ENCODE measurements at places on chromosomes 5 and 9.

DNA sequence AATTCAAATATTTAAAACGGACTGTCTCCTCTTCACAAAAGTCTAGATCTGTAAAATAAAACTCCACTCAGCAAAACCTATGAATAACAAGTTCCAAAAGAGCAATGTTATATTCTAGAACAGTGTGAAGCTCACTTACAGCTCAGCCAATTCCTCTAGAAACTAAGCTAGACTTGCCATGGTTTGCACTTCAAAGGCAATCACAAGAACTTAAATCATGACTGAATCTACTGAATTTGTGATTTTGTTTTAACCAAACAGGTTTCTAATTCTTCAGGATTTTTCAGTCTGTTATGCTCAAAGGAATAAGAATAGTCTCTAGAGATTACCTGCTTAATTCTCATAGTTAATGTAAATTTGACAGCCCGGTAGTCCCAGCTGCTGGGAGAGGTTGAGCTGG lies 1.4 kb upstream of the PKD2L2 start:
- no peak for DNase-seq

- peak; percentile 14 for DNase-seq
These were observed 55.1 kb upstream of the TEX48 start for GRCh38 chr9:114737118-114737517.

DNA sequence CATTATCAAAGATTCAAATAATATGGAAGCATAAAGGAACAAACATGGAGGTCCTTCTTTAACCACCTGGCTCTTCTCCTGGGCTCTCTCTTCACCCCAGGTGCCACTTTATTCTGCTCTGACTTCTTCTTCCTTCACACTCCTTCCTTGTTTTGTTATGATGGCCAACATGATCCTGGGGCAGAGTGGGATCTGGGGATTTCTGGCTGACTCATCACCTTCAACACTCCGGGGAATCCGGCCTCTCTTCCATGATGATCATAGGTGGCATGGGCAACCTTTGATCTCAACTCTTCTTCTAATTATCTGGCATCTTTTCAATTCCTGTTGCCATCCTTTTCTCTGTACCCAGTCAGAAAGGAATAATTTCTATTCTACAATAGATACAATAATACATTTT lies 62.1 kb upstream of the TRPC7 start:
- DNase-seq: no peak

GRCh38 chr5:53239301-53239990 lies 129.9 kb upstream of the MOCS2 start:
- DNase-seq: no peak

All from CD4-positive, alpha-beta T cell treated with Interleukin-21 for 1 hour (primary cell).